ENCODE measurements at places on chromosomes 4 and X.
A peak's percentile ranks its signal among the peaks of the same experiment; 100 is the strongest.

- DNase-seq, result no peak
- H3K27ac ChIP-seq, result no peak overlapping the region
- no peaks in the 10 kb centered on the region for H3K27me3 ChIP-seq
- no peaks in the 10 kb centered on the region for H3K4me1 ChIP-seq
These were observed 87.3 kb upstream of the CPEB2 start for GRCh38 chr4:14915018-14915417.

- no peaks in the 10 kb centered on the region for H3K27me3 ChIP-seq
- peak; percentile 74 for DNase-seq
- H3K4me1 ChIP-seq, result no peaks in the 10 kb centered on the region
These were observed 20.3 kb upstream of the GTPBP6 start for GRCh38 chrX:338836-339400.

GRCh38 chrX:39439906-39440798 is 638.9 kb downstream of the MID1IP1 start:
- no peaks in the 10 kb centered on the region for H3K4me1 ChIP-seq
- DNase-seq, result no peak
- H3K27me3 ChIP-seq, result no peaks in the 10 kb centered on the region
- no peaks in the 10 kb centered on the region for H3K36me3 ChIP-seq

DNA sequence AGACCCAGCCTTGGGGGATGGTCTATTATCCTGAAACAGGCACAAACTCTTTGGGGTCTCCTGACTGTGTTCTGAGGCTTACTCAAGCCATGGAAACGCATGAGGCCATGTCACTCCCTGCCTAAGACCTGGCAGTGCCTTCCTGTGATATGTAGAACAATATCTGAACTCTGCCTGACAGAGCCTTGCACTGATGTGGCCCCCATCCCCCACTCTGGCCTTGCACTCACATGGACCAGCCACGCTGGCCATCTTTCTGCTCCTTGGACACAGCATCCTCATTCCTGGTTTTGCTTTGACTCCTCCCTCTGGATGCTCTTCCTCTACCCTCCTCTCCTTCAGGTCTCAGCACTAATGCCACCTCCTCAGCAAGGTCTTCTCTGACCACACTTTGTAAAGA is 100.2 kb downstream of the SCD5 start:
- H3K27ac ChIP-seq, result no peak overlapping the region
- H3K4me3 ChIP-seq, result no peak overlapping the region

DNA sequence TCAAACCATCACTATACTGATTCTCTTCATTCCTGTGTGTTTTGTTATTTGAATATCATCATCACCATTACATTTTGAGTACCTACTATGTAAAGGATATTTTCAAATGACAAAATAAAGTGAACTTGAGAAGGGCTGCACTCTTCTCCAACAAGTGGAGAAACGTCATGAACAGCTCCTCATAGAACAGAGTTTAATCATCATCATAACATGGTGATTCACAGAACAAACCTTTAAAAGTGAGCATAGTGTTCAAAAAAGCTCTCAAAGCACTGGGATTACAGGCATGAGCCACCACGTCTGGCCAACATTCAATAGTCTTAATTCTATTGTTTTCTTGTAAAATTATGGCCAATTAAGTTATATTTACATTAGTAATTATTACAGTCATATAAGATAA is 993.9 kb downstream of the PDHA2 start:
- no peak overlapping the region for H3K4me3 ChIP-seq
- no peaks in the 10 kb centered on the region for H3K36me3 ChIP-seq
- no peaks in the 10 kb centered on the region for H3K27me3 ChIP-seq
- DNase-seq, result no peak

Data from RWPE2 (cell line).